ENCODE measurements at places on chromosomes 13 and 19. TPM values are rescaled to one million over a fixed set of nuclear protein-coding genes. Genes with fewer than 3 reads are reported as not detected.

Gene NXNL1
- total RNA-seq: not detected

Gene NLRP11
- 0.25 TPM for total RNA-seq

Gene ATXN8OS
- total RNA-seq: not detected

Gene RNF113B
- total RNA-seq: not detected

Gene ZSWIM9
- 1.8 TPM for total RNA-seq

Gene SPRY2
- 9.6 TPM for total RNA-seq

GRCh38 chr13:109684824-109685202 lies 101.6 kb downstream of the IRS2 start:
- H3K27me3 ChIP-seq: no peaks in the 10 kb centered on the region
- no peak overlapping the region for H3K4me3 ChIP-seq
- no peaks in the 10 kb centered on the region for H3K36me3 ChIP-seq
- no peaks in the 10 kb centered on the region for H3K4me1 ChIP-seq
- DNase-seq: peak; percentile 81

DNA sequence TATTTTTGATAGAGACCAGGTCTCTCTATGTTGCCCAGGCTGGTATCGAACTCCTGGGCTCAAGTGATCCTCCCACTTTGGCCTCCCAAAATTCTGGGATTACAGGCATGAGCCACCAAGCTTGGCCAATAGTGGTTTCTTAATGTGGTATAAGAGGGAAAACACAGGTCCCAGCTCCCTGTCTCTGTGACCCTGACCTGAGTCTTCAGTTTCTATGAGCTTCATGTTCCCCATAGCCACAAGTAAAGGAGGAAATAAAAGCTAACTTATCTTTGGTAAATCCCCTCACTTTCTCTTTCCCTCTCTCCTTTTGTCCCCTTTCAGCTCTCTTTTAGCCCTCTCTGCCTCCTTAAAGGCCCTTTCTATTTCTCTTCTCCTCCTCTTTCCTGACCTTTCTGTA lies 50.3 kb downstream of the ABCC4 start:
- no peak overlapping the region for H3K4me3 ChIP-seq
- no peaks in the 10 kb centered on the region for H3K27me3 ChIP-seq
- H3K4me1 ChIP-seq: no peaks in the 10 kb centered on the region
- H3K36me3 ChIP-seq: no peaks in the 10 kb centered on the region

GRCh38 chr19:47446534-47447469 lies 24.9 kb downstream of the SLC8A2 start:
- H3K27ac ChIP-seq: no peak overlapping the region
- no peak for DNase-seq
- peaks cover 6% of the 10 kb centered on the region for H3K4me1 ChIP-seq

- no peak overlapping the region for H3K27ac ChIP-seq
- no peaks in the 10 kb centered on the region for H3K36me3 ChIP-seq
- H3K4me1 ChIP-seq: no peaks in the 10 kb centered on the region
- H3K27me3 ChIP-seq: no peaks in the 10 kb centered on the region
- peak overlapping the region; percentile 96 for H3K4me3 ChIP-seq
- no peak for DNase-seq
These were observed 357 bp upstream of the COG6 start for GRCh38 chr13:39655041-39655568.

DNA sequence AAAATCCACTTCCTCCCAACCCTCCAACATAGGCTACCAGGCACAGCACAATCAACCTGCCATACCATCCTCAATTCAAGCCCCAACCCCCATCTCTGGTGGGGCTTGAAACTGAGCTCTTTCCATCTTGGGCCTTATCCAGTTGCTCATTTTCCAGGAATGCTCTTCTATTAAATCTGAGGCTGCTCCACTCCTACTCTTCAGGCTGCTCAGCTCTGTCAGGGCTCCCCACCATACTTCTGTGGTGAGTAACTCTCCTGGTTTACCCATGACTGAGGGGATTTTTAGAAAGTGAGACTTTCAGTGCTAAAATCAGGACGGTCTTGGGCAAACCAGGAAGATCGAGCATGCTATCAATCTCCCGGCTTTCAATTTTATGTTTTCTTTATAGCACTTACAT lies 512.8 kb downstream of the LMO7 start:
- H3K27ac ChIP-seq: no peak overlapping the region
- H3K27me3 ChIP-seq: no peaks in the 10 kb centered on the region
- no peak overlapping the region for H3K4me3 ChIP-seq
- H3K36me3 ChIP-seq: no peaks in the 10 kb centered on the region
- no peak for DNase-seq

DNA sequence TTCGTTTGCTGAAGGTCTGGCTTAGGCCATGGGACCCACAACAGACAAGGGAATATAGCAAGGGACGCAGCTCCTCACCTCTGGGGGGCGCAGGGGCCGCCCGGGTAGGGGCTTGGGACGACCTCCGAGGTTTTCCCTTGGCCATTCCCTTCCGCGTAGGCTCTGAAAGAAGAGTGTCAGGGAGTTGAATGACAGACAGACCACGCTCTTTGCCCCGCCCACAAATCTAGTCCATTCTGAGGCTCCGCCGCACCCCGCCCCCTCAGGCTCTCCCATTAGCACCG lies 11.4 kb upstream of the ZNF414 start:
- H3K4me1 ChIP-seq: no peaks in the 10 kb centered on the region
- H3K27me3 ChIP-seq: no peaks in the 10 kb centered on the region
- peak overlapping the region; percentile 44 for H3K4me3 ChIP-seq

DNA sequence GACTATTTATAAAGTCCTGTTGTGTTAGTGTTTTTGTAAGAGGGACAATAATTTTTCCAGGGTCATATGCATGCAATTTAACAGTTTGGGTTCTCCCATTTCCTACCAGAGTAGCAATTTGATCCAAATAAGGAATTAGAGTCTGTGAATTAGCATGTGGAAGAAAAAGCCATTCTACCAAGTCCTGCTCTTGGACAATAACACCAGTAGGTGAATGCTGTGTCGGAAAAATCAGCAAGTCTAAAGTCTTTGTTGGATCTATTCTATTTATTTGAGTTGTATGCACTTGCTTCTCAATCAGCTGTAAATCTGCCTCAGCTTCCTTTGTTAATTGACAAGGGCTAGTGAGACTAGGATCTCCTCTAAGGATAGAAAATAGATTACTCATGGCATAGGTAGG lies 21.4 kb upstream of the IL17D start:
- H3K36me3 ChIP-seq: no peaks in the 10 kb centered on the region
- no peak for DNase-seq
- H3K4me1 ChIP-seq: no peaks in the 10 kb centered on the region
- no peak overlapping the region for H3K27ac ChIP-seq
- no peaks in the 10 kb centered on the region for H3K27me3 ChIP-seq
- no peak overlapping the region for H3K4me3 ChIP-seq

GRCh38 chr13:107422421-107422820 lies 792.9 kb downstream of the LIG4 start:
- DNase-seq: no peak
- H3K36me3 ChIP-seq: no peaks in the 10 kb centered on the region
- H3K4me1 ChIP-seq: no peaks in the 10 kb centered on the region
- no peaks in the 10 kb centered on the region for H3K27me3 ChIP-seq

DNA sequence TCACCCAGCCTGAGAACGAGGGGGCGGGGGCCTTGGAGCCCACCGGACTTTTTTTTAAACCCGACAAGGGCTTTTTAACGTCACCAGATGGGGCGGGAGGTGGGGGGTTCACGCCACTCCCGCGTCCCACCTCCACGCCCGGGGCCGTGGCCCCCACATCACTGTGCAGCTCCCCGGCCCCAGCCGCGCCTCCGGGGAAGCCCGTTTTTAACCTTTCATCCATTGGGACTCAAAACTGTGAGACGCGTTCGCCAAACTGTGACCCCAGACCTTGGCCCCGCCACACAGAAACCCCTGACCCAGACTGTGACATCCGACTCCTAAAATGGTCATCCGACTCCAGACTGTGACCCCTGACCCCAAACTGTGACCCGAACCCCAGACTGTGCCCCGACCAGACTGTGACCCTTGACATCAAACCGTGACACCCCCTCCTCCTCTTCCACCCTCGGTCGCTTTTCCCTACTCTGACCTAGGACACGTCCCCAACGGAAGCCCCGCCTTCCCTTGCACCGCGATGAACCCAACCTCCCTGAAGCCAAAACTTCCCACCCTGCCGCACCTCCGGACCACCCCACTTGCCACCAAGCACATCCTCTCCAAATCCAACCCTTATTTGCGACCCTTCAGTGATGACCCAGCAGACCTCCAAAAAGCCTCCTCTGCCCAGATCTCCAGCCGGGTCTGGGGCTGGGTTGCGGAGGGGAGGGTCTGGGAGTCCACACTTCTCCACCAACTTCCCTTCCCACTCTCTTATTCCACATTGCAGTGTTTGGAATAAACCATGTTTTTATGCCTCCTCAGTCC lies 1.5 kb upstream of the GRWD1 start:
- no peak overlapping the region for H3K27ac ChIP-seq
- H3K27me3 ChIP-seq: no peaks in the 10 kb centered on the region
- H3K4me3 ChIP-seq: no peak overlapping the region
- H3K36me3 ChIP-seq: no peaks in the 10 kb centered on the region

GRCh38 chr19:46648060-46648960 lies 12.3 kb upstream of the GNG8 start:
- no peak overlapping the region for H3K27ac ChIP-seq
- peaks cover 12% of the 10 kb centered on the region for H3K27me3 ChIP-seq
- no peaks in the 10 kb centered on the region for H3K36me3 ChIP-seq
- H3K4me3 ChIP-seq: no peak overlapping the region
- DNase-seq: no peak
- H3K4me1 ChIP-seq: no peaks in the 10 kb centered on the region

DNA sequence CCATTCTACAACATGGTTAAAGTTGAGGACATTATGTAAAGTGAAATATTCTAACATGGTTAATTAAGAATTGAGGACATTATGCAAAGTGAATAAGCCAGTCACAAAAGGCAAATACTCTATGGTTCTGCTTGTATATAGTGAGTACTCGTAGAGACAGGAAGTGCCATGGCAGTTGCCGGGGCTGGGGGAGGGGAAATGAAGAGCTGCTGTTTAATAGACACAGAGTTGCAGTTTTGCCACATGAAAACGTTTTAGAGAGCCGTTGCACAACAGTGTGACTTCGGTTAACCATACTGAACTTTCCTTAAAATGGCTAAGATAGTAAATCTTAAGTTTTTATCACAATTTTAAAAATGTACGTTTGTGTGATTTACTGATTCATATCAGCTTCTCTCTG lies 176.9 kb downstream of the SHISA2 start:
- no peaks in the 10 kb centered on the region for H3K4me1 ChIP-seq
- H3K36me3 ChIP-seq: no peaks in the 10 kb centered on the region
- no peaks in the 10 kb centered on the region for H3K27me3 ChIP-seq
- H3K27ac ChIP-seq: no peak overlapping the region
- no peak for DNase-seq

GRCh38 chr19:32870981-32871451 lies 1.4 kb upstream of the SLC7A9 start:
- H3K4me1 ChIP-seq: peaks cover 10% of the 10 kb centered on the region
- no peak overlapping the region for H3K27ac ChIP-seq
- H3K4me3 ChIP-seq: no peak overlapping the region
- H3K36me3 ChIP-seq: peaks cover 2% of the 10 kb centered on the region
- no peak for DNase-seq

DNA sequence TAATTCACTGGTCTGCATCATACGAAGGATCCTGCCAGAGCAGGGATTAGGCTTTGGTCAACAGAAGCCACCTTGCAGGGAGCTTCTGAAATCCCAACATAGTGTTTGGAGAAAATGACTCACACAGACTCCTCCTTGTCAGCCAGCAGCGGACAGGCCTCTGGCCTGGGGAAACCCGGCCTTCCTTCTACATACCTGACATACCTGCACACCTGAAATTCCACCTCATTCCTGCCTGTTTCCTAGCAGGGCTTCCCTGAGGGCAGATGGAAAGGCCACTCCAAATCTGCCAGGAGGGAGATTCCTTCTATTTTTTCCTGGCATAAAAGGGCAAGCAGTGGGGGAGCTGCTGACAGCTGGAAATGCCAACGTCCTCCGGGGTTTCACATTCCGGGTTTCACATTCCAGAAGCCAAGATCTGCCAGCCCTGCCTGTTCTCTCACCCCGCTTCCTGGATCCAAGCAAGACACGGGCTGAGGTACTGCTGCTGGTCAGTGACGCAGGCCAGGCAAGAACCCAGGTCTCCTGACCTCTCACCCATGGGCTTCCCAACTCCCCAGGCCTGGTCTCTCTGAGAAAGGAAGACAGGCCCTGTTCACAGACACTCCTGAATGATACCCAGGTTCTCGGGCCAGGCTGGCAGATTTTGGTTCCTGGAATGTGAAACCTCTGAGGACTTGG lies 18.2 kb upstream of the IGFL1 start:
- H3K36me3 ChIP-seq: no peaks in the 10 kb centered on the region
- H3K27me3 ChIP-seq: no peaks in the 10 kb centered on the region
- DNase-seq: no peak
- no peaks in the 10 kb centered on the region for H3K4me1 ChIP-seq
- H3K27ac ChIP-seq: peak overlapping the region; percentile 3
- H3K4me3 ChIP-seq: no peak overlapping the region

DNA sequence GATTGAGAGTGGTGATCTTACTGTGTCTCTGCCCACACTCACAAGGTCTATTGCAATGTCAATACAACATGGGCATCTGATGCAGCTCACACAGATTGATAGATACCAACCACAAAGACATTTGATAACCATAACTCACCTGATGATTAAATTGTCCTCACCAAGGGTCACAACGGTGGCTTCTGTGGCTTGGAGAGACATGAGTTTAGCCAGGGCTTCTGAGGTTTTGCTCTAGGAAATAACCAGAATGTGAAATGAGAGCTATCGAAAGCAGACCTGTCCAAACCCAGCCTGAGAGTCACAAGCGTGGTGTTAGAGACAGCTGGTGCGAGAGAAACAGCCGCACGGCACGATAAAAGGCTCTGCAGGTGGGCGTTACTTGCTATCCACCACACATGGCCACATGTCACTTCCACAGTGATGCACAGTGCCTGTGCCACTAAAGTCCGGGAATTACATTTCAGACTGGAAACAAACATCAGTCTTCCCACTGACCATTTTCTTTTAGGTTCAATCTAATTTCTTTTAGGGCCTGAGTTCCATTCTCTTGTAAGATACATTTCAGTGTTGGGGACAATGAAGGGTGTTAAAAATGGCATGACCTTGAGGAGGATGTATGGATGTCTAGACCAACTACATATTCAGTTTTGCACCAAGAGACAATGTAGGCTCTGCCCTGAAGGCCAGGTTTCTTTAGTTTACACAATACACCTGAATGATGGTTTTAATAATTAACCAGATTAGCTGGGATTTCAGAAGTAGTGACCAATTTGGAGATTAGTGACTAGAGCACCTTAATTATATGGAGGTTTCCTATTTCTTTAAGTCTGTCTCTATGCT lies 53.7 kb downstream of the ATP7B start:
- no peaks in the 10 kb centered on the region for H3K27me3 ChIP-seq
- H3K27ac ChIP-seq: no peak overlapping the region
- H3K36me3 ChIP-seq: no peaks in the 10 kb centered on the region
- no peaks in the 10 kb centered on the region for H3K4me1 ChIP-seq

- no peaks in the 10 kb centered on the region for H3K36me3 ChIP-seq
- no peaks in the 10 kb centered on the region for H3K4me1 ChIP-seq
- no peaks in the 10 kb centered on the region for H3K27me3 ChIP-seq
These were observed 18.3 kb upstream of the F7 start for GRCh38 chr13:113086991-113087922.

All from right lobe of liver (tissue), 6 donors.